ENCODE measurements at places on chromosomes 1 and 21.

- H3K27ac ChIP-seq = peak overlapping the region; percentile 51
- H3K4me1 ChIP-seq = peaks cover 5% of the 10 kb centered on the region
- H3K36me3 ChIP-seq = no peaks in the 10 kb centered on the region
- no peaks in the 10 kb centered on the region for H3K27me3 ChIP-seq
- DNase-seq = peak; percentile 88
Measured at GRCh38 chr1:233113009-233113879, 162.8 kb downstream of the NTPCR start.

DNA sequence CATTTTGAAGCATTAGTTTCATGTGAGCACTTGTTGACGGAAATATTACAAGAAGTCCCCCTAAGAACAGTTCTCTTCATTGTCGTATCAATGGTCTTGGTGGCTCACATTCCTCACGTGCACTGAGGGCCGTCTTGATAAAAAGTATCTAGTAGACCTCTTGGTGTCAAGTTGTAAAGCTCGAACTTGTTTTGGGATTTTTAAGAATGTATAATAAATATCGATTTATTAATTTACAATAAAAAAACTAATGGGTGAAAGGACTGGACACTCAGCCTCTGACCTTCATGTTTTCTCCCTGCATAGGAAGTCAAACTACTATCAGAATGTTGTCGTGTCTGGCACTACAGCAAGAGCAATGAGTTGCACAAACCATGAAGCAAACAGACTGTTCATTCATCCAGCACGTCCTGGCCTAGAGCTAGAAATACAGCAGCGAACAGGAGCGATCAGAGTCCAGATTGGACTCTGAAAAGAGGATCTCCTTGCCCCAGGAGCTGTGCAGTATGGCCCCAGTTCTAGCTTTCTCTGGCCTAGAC, 319.2 kb downstream of the SMYD3 start:
- H3K36me3 ChIP-seq = no peaks in the 10 kb centered on the region
- H3K27ac ChIP-seq = no peak overlapping the region
- DNase-seq = no peak
- no peaks in the 10 kb centered on the region for H3K4me1 ChIP-seq

GRCh38 chr21:34771512-34772028, 102.8 kb downstream of the CLIC6 start:
- H3K27me3 ChIP-seq = no peaks in the 10 kb centered on the region
- no peak overlapping the region for H3K4me3 ChIP-seq
- no peaks in the 10 kb centered on the region for H3K36me3 ChIP-seq

DNA sequence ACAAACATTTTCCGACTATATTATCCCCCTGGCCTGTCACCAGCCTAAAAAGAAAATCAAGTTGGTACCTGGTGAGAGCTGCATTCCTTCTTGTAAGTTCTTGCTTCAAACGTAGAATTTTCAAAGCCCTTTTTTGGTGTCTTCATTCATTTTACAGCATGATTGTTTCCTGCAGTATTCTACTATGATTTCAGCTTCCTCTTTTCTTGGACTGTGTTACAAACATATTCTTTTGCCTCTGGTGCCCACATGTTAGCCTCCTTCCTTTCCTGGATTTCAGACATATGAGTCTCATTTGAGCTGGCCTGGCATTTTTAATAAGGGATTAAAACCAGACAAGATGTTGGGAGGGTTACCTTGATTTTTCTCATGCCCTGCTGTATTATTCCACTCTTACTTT, 142.5 kb downstream of the PIGK start:
- H3K27me3 ChIP-seq = no peaks in the 10 kb centered on the region
- no peaks in the 10 kb centered on the region for H3K4me1 ChIP-seq
- H3K36me3 ChIP-seq = no peaks in the 10 kb centered on the region

GRCh38 chr1:11784256-11784992, 21.3 kb downstream of the MTHFR start:
- peak overlapping the region; percentile 54 for H3K27ac ChIP-seq
- H3K4me3 ChIP-seq = no peak overlapping the region
- no peaks in the 10 kb centered on the region for H3K36me3 ChIP-seq

GRCh38 chr1:203219934-203220333, 9.5 kb downstream of the CHIT1 start:
- H3K27ac ChIP-seq = no peak overlapping the region
- H3K4me3 ChIP-seq = no peak overlapping the region
- H3K36me3 ChIP-seq = no peaks in the 10 kb centered on the region
- H3K4me1 ChIP-seq = no peaks in the 10 kb centered on the region
- H3K27me3 ChIP-seq = no peaks in the 10 kb centered on the region

- H3K27me3 ChIP-seq = no peaks in the 10 kb centered on the region
- H3K4me3 ChIP-seq = no peak overlapping the region
- no peaks in the 10 kb centered on the region for H3K4me1 ChIP-seq
- DNase-seq = no peak
- H3K36me3 ChIP-seq = no peaks in the 10 kb centered on the region
Measured at GRCh38 chr21:34912022-34912945, 136.8 kb downstream of the RUNX1 start.

GRCh38 chr1:93969371-93969770, 60.1 kb upstream of the GCLM start:
- H3K36me3 ChIP-seq = no peaks in the 10 kb centered on the region
- no peaks in the 10 kb centered on the region for H3K27me3 ChIP-seq
- no peaks in the 10 kb centered on the region for H3K4me1 ChIP-seq

GRCh38 chr1:36156329-36157114, 562 bp downstream of the MAP7D1 start:
- peak; percentile 74 for DNase-seq
- H3K27ac ChIP-seq = peak overlapping the region; percentile 100
- no peaks in the 10 kb centered on the region for H3K36me3 ChIP-seq
- H3K4me3 ChIP-seq = peak overlapping the region; percentile 99

DNA sequence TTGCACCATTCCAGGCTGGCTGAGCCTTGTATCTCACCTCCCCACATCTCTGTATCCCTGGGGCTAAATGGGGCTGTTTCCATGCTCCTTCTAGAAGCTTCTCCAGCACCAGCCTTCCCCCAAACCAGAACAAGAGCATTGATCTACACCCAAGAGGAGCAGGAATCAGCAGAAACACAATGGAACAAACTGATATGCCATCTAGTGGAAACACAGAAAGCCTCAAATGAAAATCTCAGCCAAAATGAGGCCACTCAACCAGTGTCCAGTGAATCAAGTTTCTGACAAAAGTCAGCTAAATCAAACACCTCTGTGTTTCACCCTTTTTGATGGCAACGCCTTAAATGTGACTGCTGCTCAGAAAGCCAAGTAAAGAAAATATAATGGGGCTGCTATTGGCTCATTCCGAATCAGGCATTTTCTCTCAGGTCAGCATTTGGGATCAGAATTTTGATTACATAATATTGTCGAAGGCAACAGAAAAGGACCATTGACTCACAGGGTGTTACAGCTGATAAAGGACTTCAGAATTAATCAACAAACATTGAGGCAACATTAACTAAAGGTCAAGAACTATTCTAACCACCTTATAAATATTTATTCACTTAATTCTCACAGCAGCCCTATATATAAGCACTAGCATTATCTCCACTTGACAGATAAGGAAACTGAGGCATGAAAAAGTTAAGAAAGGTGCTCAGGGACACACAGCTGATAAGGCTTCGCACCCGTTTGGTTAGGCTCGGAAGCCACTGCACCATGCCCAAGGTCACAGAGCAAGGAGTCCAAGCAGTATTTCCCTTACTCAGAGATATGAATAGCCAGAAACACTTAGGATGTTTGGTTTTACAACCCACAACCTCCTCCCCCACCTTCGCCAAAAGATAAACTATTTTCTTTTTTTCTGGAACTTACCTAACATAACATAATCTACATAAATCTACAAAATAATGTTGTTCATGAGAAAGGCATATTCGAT, 85.8 kb upstream of the KCNJ15 start:
- H3K4me1 ChIP-seq = no peaks in the 10 kb centered on the region
- DNase-seq = no peak
- no peak overlapping the region for H3K27ac ChIP-seq
- no peak overlapping the region for H3K4me3 ChIP-seq
- H3K36me3 ChIP-seq = no peaks in the 10 kb centered on the region

DNA sequence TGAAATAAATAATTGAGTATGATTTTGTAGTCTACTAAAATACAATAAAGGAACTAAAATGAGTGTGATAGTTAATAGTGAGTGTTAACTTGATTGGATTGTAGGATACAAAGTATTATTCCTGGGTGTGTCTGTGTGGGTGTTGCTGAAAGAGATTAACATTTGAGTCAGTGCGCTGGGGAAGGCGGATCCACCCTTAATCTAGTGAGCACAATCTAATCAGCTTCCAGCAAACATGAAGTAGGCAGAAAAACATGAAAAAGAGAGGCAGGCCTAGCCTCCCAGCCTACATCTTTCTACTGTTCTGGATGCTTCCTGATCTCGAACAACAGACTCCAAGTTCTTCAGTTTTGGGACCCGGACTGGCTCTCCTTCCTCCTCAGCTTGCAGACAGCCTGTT, 1716.6 kb downstream of the MRPL39 start:
- H3K27me3 ChIP-seq = no peaks in the 10 kb centered on the region
- no peak overlapping the region for H3K27ac ChIP-seq
- H3K4me3 ChIP-seq = no peak overlapping the region
- no peak for DNase-seq

DNA sequence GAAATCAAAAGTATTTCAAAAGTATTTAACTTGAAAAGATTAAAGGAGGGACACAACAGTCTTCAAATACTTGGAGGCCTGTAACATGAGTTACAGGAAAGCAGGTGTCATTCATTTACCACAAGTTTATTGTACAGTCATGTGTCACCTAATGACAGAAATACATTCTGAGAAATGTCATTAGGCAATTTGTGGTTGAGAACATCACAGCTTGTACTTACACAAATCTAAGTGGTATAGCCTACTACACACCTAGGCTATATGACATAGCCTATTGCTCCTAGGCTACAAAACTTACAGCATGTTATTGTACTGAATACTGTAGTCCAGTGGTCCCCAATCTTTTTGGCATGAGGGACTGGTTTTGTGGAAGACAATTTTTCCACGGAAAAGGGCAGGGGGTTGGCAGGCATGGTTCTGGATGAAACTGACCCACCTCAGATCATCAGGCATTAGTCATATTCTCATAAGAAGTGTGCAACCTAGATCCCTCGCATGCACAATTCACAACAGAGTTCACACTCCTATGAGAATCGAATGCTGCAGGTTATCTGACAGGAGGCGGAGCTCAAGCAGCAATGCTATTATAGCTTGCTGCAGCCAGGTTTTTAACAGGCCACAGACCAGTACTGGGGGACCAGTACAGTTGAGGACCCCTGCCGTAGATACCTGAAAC, 25.0 kb upstream of the PHTF1 start:
- no peak overlapping the region for H3K4me3 ChIP-seq
- DNase-seq = no peak
- no peaks in the 10 kb centered on the region for H3K27me3 ChIP-seq
- peaks cover 15% of the 10 kb centered on the region for H3K4me1 ChIP-seq
- no peaks in the 10 kb centered on the region for H3K36me3 ChIP-seq

- H3K27ac ChIP-seq = no peak overlapping the region
- no peaks in the 10 kb centered on the region for H3K36me3 ChIP-seq
- DNase-seq = no peak
- H3K27me3 ChIP-seq = no peaks in the 10 kb centered on the region
Measured at GRCh38 chr1:180278596-180279395, 48.7 kb downstream of the LHX4 start.

- H3K4me1 ChIP-seq = no peaks in the 10 kb centered on the region
- H3K27me3 ChIP-seq = no peaks in the 10 kb centered on the region
- H3K4me3 ChIP-seq = no peak overlapping the region
- DNase-seq = no peak
- H3K27ac ChIP-seq = no peak overlapping the region
Measured at GRCh38 chr1:174060090-174060489, 37.9 kb upstream of the RC3H1 start.

GRCh38 chr1:107919953-107920352, 45.0 kb downstream of the VAV3 start:
- H3K4me3 ChIP-seq = no peak overlapping the region
- H3K4me1 ChIP-seq = no peaks in the 10 kb centered on the region
- H3K36me3 ChIP-seq = no peaks in the 10 kb centered on the region
- H3K27me3 ChIP-seq = no peaks in the 10 kb centered on the region

- DNase-seq = no peak
- H3K4me3 ChIP-seq = no peak overlapping the region
- H3K36me3 ChIP-seq = no peaks in the 10 kb centered on the region
- H3K27me3 ChIP-seq = no peaks in the 10 kb centered on the region
Measured at GRCh38 chr1:119227456-119227855, 87.0 kb upstream of the WARS2 start.

- no peaks in the 10 kb centered on the region for H3K4me1 ChIP-seq
- no peak overlapping the region for H3K27ac ChIP-seq
- DNase-seq = peak; percentile 48
- no peak overlapping the region for H3K4me3 ChIP-seq
Measured at GRCh38 chr1:205488074-205488723, 16.3 kb upstream of the CDK18 start.

DNA sequence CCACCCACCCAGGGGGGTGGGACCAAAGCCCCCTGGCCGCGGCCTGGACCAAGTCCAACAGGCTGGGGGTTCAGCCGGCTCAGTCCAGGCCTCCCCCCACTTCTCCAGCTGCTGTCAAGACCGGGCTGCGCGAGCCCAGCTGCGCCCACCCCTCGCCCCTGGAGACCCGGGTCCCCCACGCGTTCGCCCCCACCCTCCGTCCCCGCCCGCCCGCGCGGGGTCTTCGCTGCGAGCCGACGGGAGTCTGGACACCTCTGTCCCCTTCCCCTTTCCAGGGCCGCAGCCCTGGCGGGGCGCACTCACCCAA, 253 bp downstream of the RAP1GAP start:
- H3K4me1 ChIP-seq = no peaks in the 10 kb centered on the region
- no peak overlapping the region for H3K27ac ChIP-seq
- peaks cover 19% of the 10 kb centered on the region for H3K27me3 ChIP-seq
- DNase-seq = no peak
- H3K36me3 ChIP-seq = no peaks in the 10 kb centered on the region

DNA sequence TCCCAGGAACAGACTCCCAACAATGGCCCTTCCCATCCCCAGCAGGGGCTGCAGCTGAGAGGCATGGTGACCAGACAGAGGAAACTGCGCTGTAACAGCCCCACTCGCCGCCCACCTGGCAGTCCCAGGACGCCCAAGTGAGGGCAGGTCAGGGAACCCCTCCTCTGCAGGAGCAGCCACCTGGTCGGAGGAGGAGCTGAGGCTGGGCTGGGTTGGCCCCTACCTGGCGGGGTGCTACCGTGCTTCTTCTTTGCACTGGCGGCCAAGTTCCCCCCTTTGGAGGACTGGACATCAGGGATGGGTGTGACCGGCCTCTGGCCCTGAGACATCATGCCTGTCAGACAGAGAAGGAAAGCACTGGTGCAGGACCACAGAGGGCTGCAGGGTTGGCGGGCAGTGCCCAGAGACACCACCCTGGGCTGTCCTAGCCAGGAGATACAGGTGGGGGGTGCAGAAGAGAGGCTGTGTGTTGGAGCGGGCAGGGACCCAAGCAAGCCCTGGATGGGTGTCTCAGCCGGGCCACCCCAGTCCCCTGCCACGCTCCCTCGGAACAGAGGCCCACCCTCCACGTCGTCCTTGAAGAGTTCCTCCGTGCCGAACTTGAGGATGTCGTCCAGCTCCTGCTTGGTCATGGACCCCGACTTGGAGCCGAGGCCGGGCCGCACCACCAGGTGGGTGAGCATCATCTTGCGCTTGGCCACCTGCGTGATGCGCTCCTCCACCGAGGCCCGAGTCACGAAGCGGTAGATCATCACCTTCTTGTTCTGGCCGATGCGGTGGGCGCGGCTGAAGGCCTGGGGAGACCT, 51.6 kb downstream of the CHD5 start:
- DNase-seq = no peak
- no peaks in the 10 kb centered on the region for H3K36me3 ChIP-seq
- H3K27me3 ChIP-seq = no peaks in the 10 kb centered on the region
- no peaks in the 10 kb centered on the region for H3K4me1 ChIP-seq
- no peak overlapping the region for H3K4me3 ChIP-seq

- no peaks in the 10 kb centered on the region for H3K27me3 ChIP-seq
- H3K36me3 ChIP-seq = no peaks in the 10 kb centered on the region
- H3K27ac ChIP-seq = no peak overlapping the region
- H3K4me3 ChIP-seq = no peak overlapping the region
Measured at GRCh38 chr1:168368131-168368530, 87.5 kb downstream of the TBX19 start.
